ENCODE measurements at places on chromosomes 4 and X.
A peak's percentile ranks its signal among the peaks of the same experiment; 100 is the strongest.

GRCh38 chrX:72046447-72046846, 85.3 kb downstream of the RTL5 start:
- DNase-seq = no peak

- no peak for DNase-seq
These were observed 16.5 kb upstream of the BMPR1B start for GRCh38 chr4:94741304-94741703.

- DNase-seq = peak; percentile 2
These were observed 298.3 kb downstream of the HS3ST1 start for GRCh38 chr4:11130195-11130970.

GRCh38 chrX:72408885-72409284, 103.2 kb upstream of the CITED1 start:
- no peak for DNase-seq

DNA sequence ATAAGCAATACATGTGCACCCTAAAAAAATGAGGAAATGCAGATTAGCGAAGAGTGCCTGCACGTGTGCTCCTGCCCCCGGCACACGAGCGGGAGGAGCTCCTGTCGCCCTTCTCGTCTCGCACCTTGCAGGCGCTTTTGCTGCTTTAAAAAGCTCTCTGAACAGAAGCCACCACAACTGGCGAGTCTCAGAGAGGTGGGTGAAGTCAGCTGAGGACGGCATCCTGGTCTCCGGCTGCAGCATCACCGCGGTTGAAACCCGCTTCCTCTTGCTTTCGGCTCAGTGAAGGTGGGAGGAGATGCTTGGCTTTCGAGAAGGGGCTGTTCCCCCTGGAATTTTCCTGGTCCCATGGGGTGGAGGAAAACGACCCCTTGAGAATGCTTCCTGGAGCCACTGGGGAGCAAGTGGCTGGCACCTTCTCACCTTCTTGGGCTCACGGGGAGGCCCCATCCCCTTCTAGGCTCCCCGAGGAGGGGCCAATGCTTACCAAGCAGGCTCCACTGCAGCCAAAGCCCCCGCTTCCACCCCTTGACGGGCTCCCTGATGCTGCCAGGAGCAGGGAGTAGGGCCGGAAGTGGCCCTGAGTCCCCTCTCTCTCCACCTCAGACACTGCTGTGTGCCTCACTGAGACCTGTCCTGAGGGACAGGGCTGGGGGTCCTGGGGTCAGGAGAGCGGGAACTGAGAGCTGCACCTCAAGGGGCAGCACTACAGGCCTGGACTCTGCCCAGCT, 29.2 kb upstream of the MXD4 start:
- no peak for DNase-seq

GRCh38 chr4:41365681-41366080, 109.0 kb downstream of the UCHL1 start:
- no peak for DNase-seq

- peak; percentile 24 for DNase-seq
These were observed 16.0 kb downstream of the UTP3 start for GRCh38 chr4:70704215-70704930.

GRCh38 chr4:18798123-18798522, 776.6 kb upstream of the LCORL start:
- DNase-seq = no peak

GRCh38 chrX:5399403-5399802, 829.3 kb downstream of the NLGN4X start:
- no peak for DNase-seq

DNA sequence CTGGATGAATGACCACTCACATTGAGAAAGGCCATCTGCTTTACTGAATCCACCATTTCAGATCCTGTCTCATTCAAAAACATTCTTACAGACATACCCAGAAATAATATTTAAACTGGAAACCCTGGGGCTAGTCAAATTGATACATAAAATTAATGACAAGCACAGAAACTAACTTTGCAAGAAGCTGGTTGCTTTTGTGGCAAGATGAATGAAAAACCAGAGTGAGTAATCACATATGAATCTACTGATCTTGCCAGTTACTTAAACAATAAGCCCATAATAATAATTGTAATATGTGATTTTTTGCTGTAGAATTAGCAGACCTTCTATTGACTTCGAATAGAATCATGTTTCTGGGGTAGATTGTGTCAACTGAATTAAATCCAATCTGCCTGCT, 235.1 kb downstream of the PPARGC1A start:
- no peak for DNase-seq

GRCh38 chrX:72238721-72239475, at the start of gene ERCC6L:
TSS of gene ERCC6L (minus strand) at chrX:72239027. CDS start at chrX:72238911, 116 bp downstream.
- peak; percentile 80 for DNase-seq

DNA sequence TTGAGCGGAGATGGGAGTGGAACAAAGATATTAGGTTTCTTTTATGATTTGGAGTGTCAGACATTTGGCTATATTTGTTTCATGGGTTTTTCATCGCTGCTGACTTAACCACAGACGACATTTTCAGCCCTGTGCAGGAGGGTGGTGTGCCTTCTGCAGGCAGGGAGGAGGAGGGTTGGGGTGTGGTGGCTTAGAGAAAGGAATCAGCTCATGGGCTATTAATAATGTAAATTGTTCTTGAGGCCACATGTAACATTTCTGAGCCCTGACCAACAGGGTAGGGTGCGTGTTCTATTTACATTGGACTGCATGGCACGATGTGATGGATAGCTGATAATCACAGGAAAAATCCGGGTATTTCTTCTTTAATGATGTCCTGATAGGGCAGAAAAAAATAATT, 67.6 kb downstream of the POLA1 start:
- DNase-seq = no peak

- peak; percentile 2 for DNase-seq
These were observed 57.6 kb upstream of the LGI2 start for GRCh38 chr4:25088093-25088952.

GRCh38 chr4:169256101-169256612, 14.6 kb downstream of the SH3RF1 start:
- DNase-seq = peak; percentile 52

- DNase-seq = no peak
These were observed 27.8 kb upstream of the SLC25A6 start for GRCh38 chrX:1419545-1420355.

GRCh38 chr4:124526331-124526730, 186.2 kb downstream of the ANKRD50 start:
- no peak for DNase-seq

DNA sequence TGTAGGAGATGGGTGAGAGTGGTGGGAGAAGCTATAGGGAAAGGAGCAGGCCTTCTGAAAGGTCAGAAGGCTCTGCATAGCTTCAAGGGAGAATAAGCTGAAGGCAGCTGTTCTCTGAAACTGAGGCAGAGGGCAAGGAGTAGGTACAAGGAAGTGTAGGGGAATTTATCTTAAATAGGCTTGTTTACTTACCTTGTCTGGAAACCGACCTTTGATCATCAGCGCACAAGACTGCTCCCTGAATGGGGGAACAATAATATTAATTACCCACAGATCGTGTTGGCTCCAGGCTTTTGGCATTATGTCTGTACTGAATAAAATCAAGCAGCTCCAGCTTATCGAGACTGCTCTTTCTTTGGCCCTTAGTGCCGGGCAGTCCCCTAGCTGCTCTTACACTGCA, 175.5 kb upstream of the MAGEB16 start:
- DNase-seq = no peak

DNA sequence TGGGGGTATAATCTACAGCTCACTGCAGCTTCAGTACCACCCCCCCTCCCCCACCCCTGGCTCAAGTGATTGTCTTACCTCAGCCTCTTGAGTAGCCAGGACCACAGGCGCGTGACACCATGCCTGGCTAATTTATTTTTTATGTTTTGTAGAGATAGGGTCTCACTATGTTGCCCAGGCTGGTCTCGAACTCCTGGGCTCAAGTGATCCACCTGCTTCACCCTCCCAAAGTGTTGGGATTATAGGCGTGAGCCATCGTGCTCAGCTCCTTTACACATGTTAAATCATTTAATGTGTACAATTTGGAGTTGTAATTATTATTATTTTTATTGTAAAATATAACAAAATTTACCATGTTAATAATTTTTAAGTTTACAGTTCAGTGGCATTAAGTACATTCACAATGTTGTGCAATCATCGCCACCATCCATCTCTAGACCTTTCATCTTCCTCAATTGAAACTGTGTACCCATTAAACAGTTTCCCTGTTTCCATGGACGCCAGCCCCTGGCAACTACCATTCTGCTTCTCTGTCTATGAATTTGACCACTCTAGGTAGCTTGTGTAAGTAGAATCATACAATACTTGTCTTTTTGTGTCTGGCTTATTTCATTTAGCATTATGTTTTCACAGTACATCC, 6.1 kb downstream of the SLAIN2 start:
- no peak for DNase-seq

- no peak for DNase-seq
These were observed 66.5 kb downstream of the SLIT2 start for GRCh38 chr4:20318001-20318908.

DNA sequence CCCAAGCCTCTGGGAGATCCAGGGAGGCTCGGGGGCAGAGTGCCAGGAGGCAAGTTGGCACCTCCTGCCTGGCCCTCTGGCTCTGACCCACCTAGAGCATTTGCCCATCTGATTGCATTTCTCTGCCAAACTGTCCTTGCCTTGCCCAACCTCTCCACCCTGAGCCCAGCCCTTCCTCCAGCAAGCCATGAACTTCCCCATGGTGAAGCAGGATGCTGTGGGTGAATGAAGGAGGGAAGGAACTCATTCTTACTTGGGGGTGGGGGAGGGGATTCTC, 9.3 kb upstream of the CNGA2 start:
- no peak for DNase-seq

- no peak for DNase-seq
These were observed 29.3 kb upstream of the SRPX start for GRCh38 chrX:38249965-38250364.

DNA sequence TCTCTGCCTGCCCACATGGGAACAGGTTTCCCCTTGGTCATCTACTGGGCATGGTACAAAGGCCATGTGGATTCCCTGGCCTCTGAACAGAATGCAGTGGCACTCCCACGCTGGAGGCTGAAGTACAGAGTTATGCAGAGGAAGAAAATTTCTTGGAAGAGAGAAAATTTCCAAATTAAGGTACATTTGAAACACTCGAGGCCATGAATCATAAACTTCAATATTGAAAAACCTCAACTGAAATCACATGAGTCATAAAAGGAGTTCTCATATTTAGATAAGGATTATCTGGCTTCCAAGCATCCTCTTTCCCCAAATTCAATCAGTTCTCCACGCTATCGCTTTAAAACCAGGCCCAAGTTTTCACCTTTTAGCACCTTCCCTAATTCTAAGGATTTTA, 28.1 kb upstream of the TXK start:
- peak; percentile 1 for DNase-seq

DNA sequence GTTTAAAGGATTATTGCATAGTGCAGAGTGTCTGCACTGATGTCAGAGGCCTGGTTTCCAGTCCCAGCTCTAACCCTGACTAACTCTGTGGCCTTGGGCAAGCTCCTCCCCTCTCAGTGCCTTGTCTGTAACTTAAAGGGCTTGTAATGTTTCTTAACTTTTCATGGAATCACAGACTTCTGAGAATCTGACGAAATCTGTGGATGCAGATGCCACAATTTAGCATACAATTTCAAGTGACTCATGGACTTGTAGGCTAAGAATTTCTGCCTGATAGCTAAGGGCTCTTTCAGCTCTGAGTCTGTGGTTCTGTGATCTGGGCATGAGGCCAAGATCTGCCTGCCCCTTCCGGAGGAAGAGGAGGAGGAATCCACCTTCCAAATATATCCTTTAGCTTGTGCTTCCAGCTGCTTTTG, 236.9 kb downstream of the AR start:
- DNase-seq = peak; percentile 97

DNA sequence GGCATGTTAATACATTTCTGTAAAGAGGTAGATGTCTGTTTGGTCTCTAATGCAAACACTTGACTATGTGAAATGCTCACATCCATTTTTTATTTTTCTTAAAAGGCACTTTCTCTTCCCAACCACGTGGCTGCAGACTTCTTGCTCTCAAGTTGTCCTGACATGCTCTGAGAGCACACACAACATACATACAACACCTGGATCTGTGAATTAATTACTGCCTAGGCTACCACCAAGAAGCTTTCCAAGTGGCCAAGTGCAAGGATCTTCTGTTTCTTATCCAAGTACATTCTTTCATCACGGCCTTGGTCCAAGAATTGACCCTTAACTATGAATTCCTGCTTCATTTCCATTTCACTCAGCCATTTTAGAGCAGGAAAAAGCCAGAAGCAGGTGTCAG, 110.8 kb downstream of the SPRY1 start:
- DNase-seq = no peak

DNA sequence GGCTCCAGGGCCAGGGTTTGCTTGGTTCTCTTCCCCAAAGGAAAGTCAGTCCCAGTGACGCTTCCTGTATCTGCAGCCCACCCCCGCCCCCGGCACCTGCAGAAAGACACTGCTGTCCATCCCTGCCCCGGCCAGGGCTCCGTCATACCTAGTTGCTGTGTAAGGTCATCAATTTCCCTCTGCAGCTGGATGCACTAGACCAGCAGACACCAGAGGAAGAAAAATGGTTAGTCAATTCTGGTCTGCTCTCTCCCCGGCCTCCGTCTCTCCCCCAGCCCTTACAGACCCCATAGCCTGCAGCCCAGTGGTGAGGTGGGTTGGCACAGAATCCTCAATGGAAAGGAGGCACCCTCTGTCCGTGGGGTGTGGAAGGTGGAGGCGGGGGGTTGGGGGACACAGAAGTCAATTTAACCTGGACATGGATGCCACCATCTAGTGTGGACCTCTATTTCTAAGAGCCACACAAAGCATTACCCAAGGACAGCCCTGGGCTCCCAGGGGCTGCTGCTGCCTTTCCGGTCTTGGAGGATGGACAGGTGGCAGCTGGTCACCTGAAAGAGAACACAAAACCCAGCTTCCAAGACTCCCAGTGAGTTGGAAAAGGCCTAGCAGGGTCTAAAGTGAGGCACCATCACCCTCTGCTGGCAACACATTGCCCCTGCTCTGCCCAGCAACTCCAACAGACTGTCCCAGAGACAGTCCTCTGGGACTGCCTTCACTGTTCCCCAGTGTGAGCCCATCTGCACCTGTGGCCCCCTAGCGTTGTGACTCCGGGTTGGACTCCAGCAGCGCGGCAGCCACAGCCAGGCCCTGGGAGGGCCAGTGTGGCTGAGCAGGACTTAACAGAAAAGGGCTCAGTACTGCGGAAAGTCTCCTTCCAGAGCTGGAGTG, 40.2 kb upstream of the NHSL2 start:
- peak; percentile 7 for DNase-seq

- DNase-seq = no peak
These were observed 467.4 kb downstream of the BCOR start for GRCh38 chrX:39630344-39630743.

- DNase-seq = no peak
These were observed 14.8 kb upstream of the SPON2 start for GRCh38 chr4:1187182-1187581.

- peak; percentile 92 for DNase-seq
These were observed 15.2 kb upstream of the CXCL2 start for GRCh38 chr4:74114234-74114633.

- DNase-seq = no peak
These were observed 81.4 kb upstream of the CPEB2 start for GRCh38 chr4:14920759-14921320.

GRCh38 chr4:88398381-88398780, 19.7 kb downstream of the HERC6 start:
- no peak for DNase-seq

DNA sequence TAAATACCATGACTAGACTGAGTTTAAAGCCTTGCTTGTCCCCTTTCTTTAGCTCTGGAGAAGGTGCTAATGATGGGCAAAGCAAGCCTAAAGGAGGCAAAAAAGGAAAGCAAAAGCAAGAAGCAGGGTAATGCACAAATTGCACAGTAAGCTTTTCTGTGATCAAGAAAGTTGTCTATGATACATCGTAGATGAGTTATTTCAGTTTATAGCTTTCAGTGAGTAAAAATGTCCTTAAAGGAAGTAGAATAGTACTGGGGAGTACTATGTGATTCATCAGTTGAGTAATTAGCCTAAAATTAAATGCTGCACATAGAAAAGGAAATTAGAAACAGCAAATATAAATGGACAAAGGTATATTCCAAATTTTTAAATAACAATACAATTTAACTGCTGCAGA, 50.2 kb upstream of the PDE5A start:
- no peak for DNase-seq

Measured in HFFc6 (cell line).